ENCODE measurements at places on chromosomes 2 and 18. TPM values are rescaled to one million over a fixed set of nuclear protein-coding genes. Genes with fewer than 3 reads are reported as not detected.

Gene CD8A
- total RNA-seq, result not detected

Gene MAPK4
- not detected for total RNA-seq

Gene PAIP2B
- total RNA-seq, result 2.0 TPM

Gene RAB27B
- under 0.01 TPM for total RNA-seq

Gene STK25
- 212 TPM for total RNA-seq

Gene ANTXR1
- 0.52 TPM for total RNA-seq

Gene ADAM23
- 0.22 TPM for total RNA-seq

Gene FARSB
- 5.6 TPM for total RNA-seq

Gene HOXD8
- total RNA-seq, result 23.8 TPM

Gene STAT4
- total RNA-seq, result 0.22 TPM

Gene IL36A
- not detected for total RNA-seq

Gene AQP12A
- not detected for total RNA-seq

Gene LRRC30
- total RNA-seq, result not detected

Gene TRIM43
- total RNA-seq, result not detected

Gene LOXHD1
- 0.26 TPM for total RNA-seq

Gene G6PC2
- total RNA-seq, result not detected

Gene SERPINB12
- total RNA-seq, result not detected

Gene SLC23A3
- 0.54 TPM for total RNA-seq

Gene TUBA3E
- total RNA-seq, result not detected

Gene CCDC148
- 0.34 TPM for total RNA-seq

Gene ZNF804A
- under 0.01 TPM for total RNA-seq

Gene SLC5A7
- total RNA-seq, result not detected

Gene TFPI
- total RNA-seq, result 2,580 TPM

Gene IL1R2
- 0.33 TPM for total RNA-seq

Gene EGR4
- total RNA-seq, result under 0.01 TPM

Gene PUM2
- 52.3 TPM for total RNA-seq

Gene HOXD9
- 17.0 TPM for total RNA-seq

Gene CDK5R2
- not detected for total RNA-seq

Gene NAT8
- not detected for total RNA-seq

Gene ARHGAP25
- 15.0 TPM for total RNA-seq

Gene KCNG2
- total RNA-seq, result 0.43 TPM

Gene RFX8
- total RNA-seq, result 0.17 TPM

Gene SPATA3
- total RNA-seq, result not detected

Gene NOL4
- total RNA-seq, result not detected

Gene ELOA2
- not detected for total RNA-seq

Measured in dermis lymphatic vessel endothelial cell (primary cell).